ENCODE measurements at places on chromosomes 7 and 10. TPM values are rescaled to one million over a fixed set of nuclear protein-coding genes. Genes with fewer than 3 reads are reported as not detected.
A peak's percentile ranks its signal among the peaks of the same experiment; 100 is the strongest.

GRCh38 chr10:28236591-28236990 is 66.3 kb downstream of the MPP7 start:
- no peak overlapping the region for H3K4me3 ChIP-seq
- no peaks in the 10 kb centered on the region for H3K4me1 ChIP-seq
- H3K36me3 ChIP-seq, result no peaks in the 10 kb centered on the region
- H3K27me3 ChIP-seq, result no peaks in the 10 kb centered on the region
- no peak overlapping the region for H3K27ac ChIP-seq

- no peak overlapping the region for H3K27ac ChIP-seq
- H3K4me1 ChIP-seq, result no peaks in the 10 kb centered on the region
- H3K36me3 ChIP-seq, result no peaks in the 10 kb centered on the region
- DNase-seq, result no peak
- H3K4me3 ChIP-seq, result no peak overlapping the region
These were observed 179.8 kb upstream of the PFKP start for GRCh38 chr10:2887391-2888070.

- DNase-seq, result no peak
- no peaks in the 10 kb centered on the region for H3K4me1 ChIP-seq
- H3K27me3 ChIP-seq, result no peaks in the 10 kb centered on the region
- no peak overlapping the region for H3K27ac ChIP-seq
These were observed 363.0 kb downstream of the SH2D4B start for GRCh38 chr10:80900661-80901060.

DNA sequence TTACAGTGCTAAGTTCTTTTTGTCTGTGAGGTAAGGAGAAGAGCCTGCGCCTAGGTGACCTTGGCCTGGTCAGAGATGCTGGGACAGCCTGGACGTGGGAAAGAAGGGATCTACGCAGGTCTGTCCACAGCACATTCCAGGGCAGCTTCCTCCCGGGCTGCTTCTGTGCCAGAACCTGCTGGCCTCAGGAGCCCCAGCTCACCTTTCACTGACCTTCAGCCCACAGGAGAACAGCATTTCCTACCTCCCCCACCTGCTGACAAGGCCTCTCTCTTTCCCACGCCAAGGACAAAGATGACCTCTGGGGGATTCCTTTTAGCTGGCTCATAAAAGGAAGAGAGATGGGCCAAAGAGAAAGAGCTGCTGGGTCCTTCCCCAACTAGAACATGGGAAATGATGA is 260.6 kb downstream of the KCNMA1 start:
- H3K27ac ChIP-seq, result no peak overlapping the region
- no peaks in the 10 kb centered on the region for H3K4me1 ChIP-seq
- no peak for DNase-seq
- no peaks in the 10 kb centered on the region for H3K36me3 ChIP-seq
- peaks cover 2% of the 10 kb centered on the region for H3K27me3 ChIP-seq
- no peak overlapping the region for H3K4me3 ChIP-seq

DNA sequence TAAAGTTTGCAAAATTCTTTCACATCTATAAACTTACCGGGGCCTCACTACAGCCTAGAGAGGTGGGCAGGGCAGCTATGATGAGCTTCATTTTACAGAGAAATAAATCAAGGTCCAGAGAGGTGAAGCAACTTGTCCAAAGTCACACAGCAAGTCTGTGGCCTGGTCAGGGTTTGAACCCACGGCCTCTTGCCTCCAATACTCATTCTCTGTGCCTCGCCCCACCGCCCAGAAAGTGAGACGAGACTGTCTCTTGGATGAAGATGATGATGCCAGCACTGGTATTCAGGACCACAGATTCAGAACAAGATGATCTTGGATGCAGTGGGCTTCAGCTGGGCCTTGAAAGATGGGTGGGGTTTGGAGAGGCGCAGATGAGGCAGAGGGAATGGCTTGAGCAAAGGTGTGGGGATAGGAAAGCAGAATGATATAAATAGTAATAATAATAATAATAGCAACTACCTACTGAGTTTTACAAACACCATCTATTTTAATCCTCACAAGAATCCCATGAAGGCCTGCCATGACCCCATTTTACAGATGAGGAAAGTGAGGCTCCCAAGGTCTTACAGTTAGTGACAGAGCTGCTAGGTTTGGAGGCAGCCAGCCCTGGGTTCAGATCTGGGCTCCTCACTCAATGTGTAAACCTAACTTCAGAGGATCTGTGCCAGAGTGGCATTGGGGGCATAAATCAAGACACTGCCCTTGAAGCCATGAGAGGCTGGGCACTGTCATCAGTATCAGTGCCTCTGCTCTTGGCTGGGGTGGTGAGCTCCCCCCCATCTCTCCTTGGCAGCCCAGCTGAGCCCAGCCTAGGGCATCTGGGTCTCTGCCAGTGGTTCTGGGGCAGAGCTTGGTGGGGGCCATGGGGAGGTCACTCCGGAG is 70.0 kb downstream of the NEURL1 start:
- H3K36me3 ChIP-seq, result no peaks in the 10 kb centered on the region
- H3K27ac ChIP-seq, result no peak overlapping the region
- H3K4me1 ChIP-seq, result peaks cover 5% of the 10 kb centered on the region
- no peaks in the 10 kb centered on the region for H3K27me3 ChIP-seq
- no peak overlapping the region for H3K4me3 ChIP-seq

GRCh38 chr10:21238044-21238443 is 287.4 kb downstream of the SKIDA1 start:
- no peak for DNase-seq
- no peaks in the 10 kb centered on the region for H3K36me3 ChIP-seq
- H3K27ac ChIP-seq, result no peak overlapping the region
- no peaks in the 10 kb centered on the region for H3K4me1 ChIP-seq

Gene TMEM184A
- 0.47 TPM for total RNA-seq

Gene LRRD1
- total RNA-seq, result 0.05 TPM

GRCh38 chr10:19014034-19014433 is 34.6 kb upstream of the MALRD1 start:
- H3K27ac ChIP-seq, result no peak overlapping the region
- H3K4me1 ChIP-seq, result no peaks in the 10 kb centered on the region
- H3K27me3 ChIP-seq, result no peaks in the 10 kb centered on the region
- no peak overlapping the region for H3K4me3 ChIP-seq
- no peaks in the 10 kb centered on the region for H3K36me3 ChIP-seq

Gene BHLHA15
- total RNA-seq, result not detected

DNA sequence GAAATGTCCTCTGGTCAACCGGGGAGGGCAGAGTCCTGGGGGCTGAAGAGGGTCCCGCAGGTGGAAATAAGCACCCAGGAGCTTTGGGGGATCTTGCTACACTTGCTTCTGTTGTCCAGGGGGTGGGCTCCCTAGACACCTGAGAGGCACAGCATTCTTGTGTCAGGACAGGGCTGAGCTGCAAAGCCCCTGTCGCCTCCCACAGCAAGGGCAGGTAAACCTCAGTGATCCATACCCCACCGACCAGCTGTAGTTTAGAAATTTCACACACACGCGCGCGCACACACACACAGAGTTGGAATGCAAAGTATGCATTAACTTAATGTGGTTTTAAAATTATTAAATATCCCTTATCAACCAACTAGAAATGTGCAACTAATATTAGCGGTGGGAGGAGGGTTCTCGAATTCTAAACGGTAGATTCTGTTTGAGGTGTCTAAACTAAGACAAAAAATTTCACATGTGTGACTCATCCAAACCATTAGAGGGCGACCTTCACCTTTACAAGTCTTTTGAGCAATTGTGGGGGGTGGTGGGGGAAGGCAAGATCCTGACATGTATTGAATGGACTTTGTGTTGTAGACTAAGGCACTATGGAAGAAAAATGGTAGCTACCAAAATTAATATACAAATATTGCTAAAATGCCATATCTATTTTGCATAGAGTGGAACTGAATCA is 34.3 kb upstream of the PTF1A start:
- no peaks in the 10 kb centered on the region for H3K27me3 ChIP-seq
- H3K36me3 ChIP-seq, result no peaks in the 10 kb centered on the region
- no peak overlapping the region for H3K4me3 ChIP-seq
- no peak for DNase-seq
- no peak overlapping the region for H3K27ac ChIP-seq
- H3K4me1 ChIP-seq, result no peaks in the 10 kb centered on the region

GRCh38 chr7:100546129-100546925 is 7.3 kb downstream of the AGFG2 start:
- DNase-seq, result no peak
- H3K4me1 ChIP-seq, result peaks cover 51% of the 10 kb centered on the region
- peak overlapping the region; percentile 66 for H3K27ac ChIP-seq
- H3K36me3 ChIP-seq, result peaks cover 3% of the 10 kb centered on the region

All from thymus (tissue), 14 donors.